Naive thymus-derived CD8-positive, alpha-beta T cell (primary cell): ENCODE measurements at places on chromosomes 1 and 21. TPM values are rescaled to one million over a fixed set of nuclear protein-coding genes. Genes with fewer than 3 reads are reported as not detected.

LRIG2 gene
- polyA plus RNA-seq = 2.4 TPM

TRMT13 gene
- 8.7 TPM for polyA plus RNA-seq

USP16 gene
- polyA plus RNA-seq = 20.0 TPM

OR2T35 gene
- not detected for polyA plus RNA-seq

SETSIP gene
- polyA plus RNA-seq = not detected

COL16A1 gene
- 0.20 TPM for polyA plus RNA-seq

ATF3 gene
- not detected for polyA plus RNA-seq

PROK1 gene
- polyA plus RNA-seq = not detected

GJA9 gene
- not detected for polyA plus RNA-seq

ASCL5 gene
- polyA plus RNA-seq = not detected

KRTAP24-1 gene
- polyA plus RNA-seq = not detected

NBPF11 gene
- 1.1 TPM for polyA plus RNA-seq

STYXL2 gene
- not detected for polyA plus RNA-seq

PGLYRP4 gene
- not detected for polyA plus RNA-seq

ATP6V1G3 gene
- not detected for polyA plus RNA-seq

TNFRSF1B gene
- polyA plus RNA-seq = 21.8 TPM

SWT1 gene
- 3.3 TPM for polyA plus RNA-seq

HAO2 gene
- not detected for polyA plus RNA-seq

IL22RA1 gene
- polyA plus RNA-seq = not detected

LGALS8 gene
- polyA plus RNA-seq = 36.3 TPM

LCE2A gene
- not detected for polyA plus RNA-seq

GOLT1A gene
- polyA plus RNA-seq = 0.32 TPM

CERS2 gene
- polyA plus RNA-seq = 110 TPM

DIRAS3 gene
- not detected for polyA plus RNA-seq

KRTAP19-1 gene
- polyA plus RNA-seq = not detected

TSPAN1 gene
- not detected for polyA plus RNA-seq

FABP3 gene
- polyA plus RNA-seq = not detected

PLEKHN1 gene
- not detected for polyA plus RNA-seq

PCAT6 gene
- polyA plus RNA-seq = not detected

ANKRD45 gene
- polyA plus RNA-seq = not detected

LIN9 gene
- 4.2 TPM for polyA plus RNA-seq

ACOT11 gene
- polyA plus RNA-seq = not detected

SHE gene
- not detected for polyA plus RNA-seq

OLIG2 gene
- polyA plus RNA-seq = not detected

EDEM3 gene
- polyA plus RNA-seq = 12.5 TPM

PTPN7 gene
- polyA plus RNA-seq = 44.4 TPM

NKAIN1 gene
- not detected for polyA plus RNA-seq

SERPINC1 gene
- polyA plus RNA-seq = 0.80 TPM

RUNX3 gene
- polyA plus RNA-seq = 22.0 TPM

GNAT2 gene
- polyA plus RNA-seq = not detected

TFF2 gene
- not detected for polyA plus RNA-seq

L1TD1 gene
- not detected for polyA plus RNA-seq

TCHHL1 gene
- not detected for polyA plus RNA-seq

ESRRG gene
- not detected for polyA plus RNA-seq
